ENCODE measurements at places on chromosomes 1 and 21.

GRCh38 chr1:167698313-167698712 is 23.5 kb upstream of the MPZL1 start:
- no peak for DNase-seq

- no peak for DNase-seq
Observed at GRCh38 chr1:182666706-182667105, 17.7 kb downstream of the RGS8 start.

DNA sequence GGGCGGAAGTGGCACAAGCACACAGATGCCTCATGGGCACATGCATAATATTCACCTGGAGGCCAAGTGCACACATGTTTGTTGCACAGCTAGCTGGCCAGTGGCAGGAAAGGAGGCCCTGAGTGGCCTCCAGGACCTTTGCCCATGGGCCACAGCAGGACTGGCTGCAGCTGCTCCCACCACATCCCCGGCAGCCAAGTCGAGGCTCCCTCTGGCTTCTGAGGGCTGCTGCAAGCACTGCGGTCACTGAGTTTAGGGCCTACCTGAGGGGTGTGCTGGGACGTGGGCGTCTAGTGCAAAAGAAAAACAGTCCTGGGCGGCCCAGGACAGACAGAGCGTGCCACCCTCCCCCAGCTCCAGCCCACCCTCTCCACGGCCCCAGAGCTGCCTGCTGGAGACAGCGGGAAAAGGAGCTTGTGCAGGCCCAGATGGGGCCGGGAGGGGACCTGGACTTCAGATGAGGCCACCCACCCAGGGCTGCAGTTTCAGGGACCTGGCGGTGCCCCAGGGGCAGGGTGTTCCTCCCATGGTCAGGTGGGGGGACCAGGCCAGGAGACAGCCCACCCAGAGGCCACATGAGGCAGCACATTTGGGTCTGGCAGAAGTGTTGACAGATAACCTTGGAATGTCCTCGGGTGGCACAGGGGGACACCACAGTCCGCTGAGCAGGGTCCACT is 265.9 kb upstream of the VAMP3 start:
- no peak for DNase-seq

DNA sequence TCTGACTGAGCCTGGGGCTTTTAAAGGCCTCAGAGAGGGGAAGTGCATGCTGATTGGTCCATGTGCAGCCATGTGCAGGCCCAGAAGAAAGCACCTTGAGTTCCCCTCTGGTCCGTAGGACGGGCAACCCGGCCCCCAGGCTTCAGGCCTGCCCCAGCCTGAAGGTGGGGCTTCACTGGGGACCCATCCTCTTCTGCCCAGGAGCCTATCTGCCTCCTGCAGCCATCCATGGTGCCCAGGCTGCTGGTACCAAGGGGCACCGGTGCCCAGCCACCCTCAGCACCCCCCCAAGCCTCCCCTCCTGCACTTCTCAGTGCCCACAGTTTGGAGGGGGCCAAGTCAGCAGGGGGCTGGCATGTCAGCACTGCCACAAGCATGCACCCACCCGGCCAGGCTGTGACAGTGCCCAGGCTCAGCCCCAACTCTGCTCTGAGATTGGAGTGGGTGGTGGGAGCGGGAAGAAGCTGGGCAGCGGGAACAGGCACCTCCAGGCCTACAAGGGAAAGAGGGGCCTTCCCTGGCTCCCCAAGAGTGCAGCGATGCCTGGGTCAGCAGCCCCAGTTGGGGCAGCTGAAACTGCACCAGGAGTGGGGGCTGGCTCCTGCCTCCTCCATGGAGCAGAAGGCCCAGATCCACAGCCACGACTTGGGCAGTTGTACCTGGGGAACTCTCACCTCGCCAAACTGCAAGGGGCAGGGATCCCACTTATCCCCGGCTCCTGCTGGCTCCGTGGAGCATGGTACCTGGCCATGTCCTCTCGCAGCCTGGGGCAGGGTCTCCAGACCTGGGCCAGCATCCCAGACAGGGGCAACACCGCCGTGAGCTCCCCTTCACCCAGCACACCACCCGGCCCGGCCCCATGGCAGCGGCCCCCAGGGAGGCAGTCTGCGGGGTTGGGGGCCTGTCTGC is 11.7 kb downstream of the COL6A2 start:
- no peak for DNase-seq

Measured in RPMI8226 (cell line).